ENCODE measurements at places on chromosomes 5 and 9.

- DNase-seq: no peak
These were observed 229.5 kb upstream of the TYRP1 start for GRCh38 chr9:12463641-12464040.

- no peak for DNase-seq
These were observed 56.7 kb upstream of the EQTN start for GRCh38 chr9:27353474-27354229.

- DNase-seq: no peak
These were observed 75.6 kb downstream of the USP20 start for GRCh38 chr9:129910628-129911567.

GRCh38 chr5:138925090-138925635, 50.0 kb upstream of the LRRTM2 start:
- no peak for DNase-seq

GRCh38 chr5:2776337-2777302, 25.1 kb upstream of the IRX2 start:
- no peak for DNase-seq

GRCh38 chr9:77829420-77829819, 181.3 kb upstream of the GNA14 start:
- DNase-seq: no peak

DNA sequence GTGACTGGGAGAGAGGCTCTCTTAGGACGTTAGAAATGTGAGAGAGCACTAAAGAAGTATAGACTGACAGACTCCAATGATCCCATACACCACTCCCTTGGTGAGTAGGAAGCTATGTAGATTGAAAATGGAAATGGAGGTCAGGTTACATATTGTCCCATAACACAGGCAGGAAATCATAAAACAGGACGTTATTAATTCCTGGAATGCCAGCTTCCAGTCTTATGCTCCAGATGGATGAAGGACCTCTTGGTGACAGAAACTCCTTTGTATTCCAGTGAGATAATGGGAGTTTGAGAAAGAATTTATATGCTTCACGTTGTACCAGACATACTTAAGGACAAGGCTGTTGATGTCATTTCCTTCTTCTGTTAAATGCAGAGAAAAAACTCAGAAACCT, 338.2 kb upstream of the ITGA1 start:
- no peak for DNase-seq

- DNase-seq: no peak
These were observed 348.8 kb downstream of the CWC27 start for GRCh38 chr5:65117525-65117924.
